Regular cardiac myocyte (primary cell): ENCODE measurements at places on chromosomes 3 and 15. TPM values are rescaled to one million over a fixed set of nuclear protein-coding genes. Genes with fewer than 3 reads are reported as not detected.

Gene GOLGA6L4
- 0.19 and 1.1 TPM in 2 replicates for total RNA-seq

Gene CD200
- total RNA-seq: 24.7 and 25.1 TPM in 2 replicates

Gene FGF7
- 29.3 and 236 TPM in 2 replicates for total RNA-seq

Gene DUOXA2
- total RNA-seq: not detected in 2 replicates

Gene CHRD
- 0.96 and 3.1 TPM in 2 replicates for total RNA-seq

Gene TIMP4
- total RNA-seq: 0.77 and 2.3 TPM in 2 replicates

Gene MB21D2
- total RNA-seq: 14.7 and 15.0 TPM in 2 replicates

Gene SLC12A8
- total RNA-seq: 4.0 and 12.4 TPM in 2 replicates

Gene HDC
- not detected in 2 replicates for total RNA-seq

Gene CPN2
- not detected in 2 replicates for total RNA-seq

Gene MYO5C
- under 0.01 TPM in 2 replicates for total RNA-seq

Gene SLC15A2
- total RNA-seq: 0.19 and 0.28 TPM in 2 replicates

Gene VGLL4
- total RNA-seq: 30.9 and 66.2 TPM in 2 replicates

Gene SLC9A9
- total RNA-seq: 2.7 and 6.5 TPM in 2 replicates

Gene CLCN2
- total RNA-seq: 1.7 and 3.3 TPM in 2 replicates

Gene SCN10A
- total RNA-seq: not detected in 2 replicates

Gene CHDH
- total RNA-seq: under 0.01 TPM in 1 of 2 replicates, not detected in the other

Gene OSTN
- 8.7 and 10.4 TPM in 2 replicates for total RNA-seq

Gene TMC3
- 0.19 and 3.9 TPM in 2 replicates for total RNA-seq

Gene BNC1
- 5.8 and 6.5 TPM in 2 replicates for total RNA-seq

Gene LMAN1L
- not detected in 2 replicates for total RNA-seq

Gene CDHR4
- total RNA-seq: not detected in 2 replicates

Gene SNX22
- total RNA-seq: 0.19 and 0.28 TPM in 2 replicates

Gene FANCD2OS
- total RNA-seq: not detected in 2 replicates

Gene SLC22A14
- total RNA-seq: 0.28 TPM in 1 of 2 replicates, not detected in the other

Gene CELF6
- total RNA-seq: 0.28 TPM in 1 of 2 replicates, not detected in the other

Gene GOLGA6L9
- total RNA-seq: 0.77 and 1.7 TPM in 2 replicates

Gene TF
- 0.28 TPM in 1 of 2 replicates, not detected in the other for total RNA-seq

Gene SLC22A13
- 0.56 and 0.58 TPM in 2 replicates for total RNA-seq
